ENCODE measurements at places on chromosomes 4 and X.

DNA sequence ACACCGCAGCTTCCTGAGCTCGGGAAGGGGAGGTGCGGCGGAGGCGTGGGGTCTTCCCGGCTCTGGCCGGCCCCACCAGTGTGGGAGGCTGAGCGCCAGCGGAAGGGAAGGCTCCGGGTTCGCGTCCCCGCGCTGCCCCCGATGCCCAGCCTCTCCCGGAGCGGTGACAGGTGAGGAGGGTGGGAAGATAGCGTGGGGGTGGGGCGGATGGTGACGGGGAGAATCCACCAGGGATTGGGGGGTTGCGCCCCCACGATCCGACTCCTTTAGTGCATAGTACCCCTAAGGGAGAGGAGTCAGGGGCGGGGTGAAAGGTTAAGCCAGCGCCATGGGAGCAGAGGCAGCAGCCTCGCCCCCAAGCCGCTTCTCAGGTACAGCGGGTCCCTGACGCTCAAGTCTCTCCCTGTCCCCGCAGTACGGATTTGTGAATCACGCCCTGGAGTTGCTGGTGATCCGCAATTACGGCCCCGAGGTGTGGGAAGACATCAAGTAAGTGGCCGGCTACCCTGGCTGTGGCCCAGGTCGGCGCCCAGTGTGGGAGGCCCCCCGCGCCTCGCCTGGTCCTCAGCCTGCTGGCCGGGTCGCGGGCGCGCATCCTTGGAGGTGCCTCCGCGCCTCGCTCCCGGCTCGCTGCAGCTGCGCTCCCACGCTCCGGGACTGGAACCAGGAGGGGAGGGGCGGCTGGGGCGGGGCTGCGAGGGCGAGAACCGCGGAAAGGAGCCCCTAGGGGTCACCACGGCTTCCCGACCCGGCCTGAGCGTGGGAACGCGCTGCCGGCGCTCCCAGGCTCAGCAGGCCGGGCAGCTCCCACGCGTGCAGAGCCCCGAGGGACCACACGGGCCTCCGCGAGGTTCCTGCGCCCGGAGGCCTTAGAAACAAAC lies 791 bp downstream of the GUCY1B1 start:
- no peak for DNase-seq

DNA sequence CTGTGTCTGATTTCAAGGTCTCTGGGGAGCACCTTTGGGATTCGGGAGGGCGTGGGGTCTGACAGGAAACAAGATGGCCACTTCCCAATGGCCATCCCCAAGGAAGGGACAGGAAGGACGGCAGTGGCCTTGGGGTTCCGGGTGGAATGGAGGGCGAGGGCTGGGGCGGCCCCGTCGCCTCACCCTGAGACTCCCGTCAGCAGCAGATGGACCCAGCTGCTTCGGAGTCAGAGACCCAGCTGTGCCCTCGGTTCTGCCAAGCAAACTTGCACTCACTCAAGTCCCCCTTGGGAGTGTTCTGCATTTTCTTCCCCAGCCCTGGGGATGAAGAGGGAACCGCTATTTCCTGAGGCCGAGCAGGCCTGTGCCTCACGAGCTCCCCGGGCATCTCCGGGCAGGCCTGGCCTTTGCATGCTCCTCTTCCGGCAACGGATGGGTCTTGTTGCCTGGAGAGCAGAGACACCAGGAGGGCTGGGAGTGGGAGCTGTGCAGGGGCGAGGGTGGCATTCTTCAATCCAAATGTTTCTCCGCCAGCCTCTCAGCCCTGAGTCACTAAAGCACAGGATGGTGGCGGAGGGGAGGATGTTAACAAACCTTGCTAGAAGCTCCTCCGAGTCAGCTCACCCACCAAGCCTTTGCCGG lies 6.8 kb upstream of the DUSP9 start:
- DNase-seq, result no peak

DNA sequence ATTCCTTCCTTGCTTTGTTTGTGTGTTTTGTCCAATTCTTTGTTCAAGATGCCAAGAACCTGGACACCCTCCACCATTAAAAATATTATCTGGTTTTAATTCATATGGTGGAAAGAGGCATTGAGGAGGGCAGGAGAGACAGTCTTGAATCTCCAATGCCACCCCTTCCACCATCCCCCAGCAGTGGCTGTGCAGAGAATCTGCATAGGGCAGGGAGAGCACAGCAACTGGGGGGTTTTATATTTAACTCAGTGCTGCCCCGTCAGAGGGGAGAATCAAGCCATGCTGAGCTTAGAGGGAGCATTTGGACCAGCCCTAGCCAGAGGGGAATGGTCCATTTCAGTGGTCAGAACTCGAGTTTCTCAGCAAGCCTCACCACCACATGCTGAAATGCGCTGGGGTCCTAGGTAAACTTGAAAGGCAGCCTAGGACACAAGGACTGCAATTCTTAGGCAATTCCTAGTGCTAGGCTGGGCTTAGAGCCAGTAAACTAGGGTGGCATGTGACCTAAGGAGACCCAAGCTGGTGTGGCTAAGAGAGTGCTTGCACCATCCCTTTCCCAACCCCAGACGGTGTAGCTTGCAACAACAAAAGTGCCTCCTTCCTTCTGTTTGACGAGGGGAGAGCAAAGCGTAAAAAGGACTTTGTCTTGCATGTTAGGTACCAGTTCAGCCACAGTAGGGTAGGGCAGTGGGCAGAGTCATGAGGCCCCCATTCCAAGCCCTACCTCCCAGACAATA lies 34.2 kb downstream of the CCDC158 start:
- no peak for DNase-seq

DNA sequence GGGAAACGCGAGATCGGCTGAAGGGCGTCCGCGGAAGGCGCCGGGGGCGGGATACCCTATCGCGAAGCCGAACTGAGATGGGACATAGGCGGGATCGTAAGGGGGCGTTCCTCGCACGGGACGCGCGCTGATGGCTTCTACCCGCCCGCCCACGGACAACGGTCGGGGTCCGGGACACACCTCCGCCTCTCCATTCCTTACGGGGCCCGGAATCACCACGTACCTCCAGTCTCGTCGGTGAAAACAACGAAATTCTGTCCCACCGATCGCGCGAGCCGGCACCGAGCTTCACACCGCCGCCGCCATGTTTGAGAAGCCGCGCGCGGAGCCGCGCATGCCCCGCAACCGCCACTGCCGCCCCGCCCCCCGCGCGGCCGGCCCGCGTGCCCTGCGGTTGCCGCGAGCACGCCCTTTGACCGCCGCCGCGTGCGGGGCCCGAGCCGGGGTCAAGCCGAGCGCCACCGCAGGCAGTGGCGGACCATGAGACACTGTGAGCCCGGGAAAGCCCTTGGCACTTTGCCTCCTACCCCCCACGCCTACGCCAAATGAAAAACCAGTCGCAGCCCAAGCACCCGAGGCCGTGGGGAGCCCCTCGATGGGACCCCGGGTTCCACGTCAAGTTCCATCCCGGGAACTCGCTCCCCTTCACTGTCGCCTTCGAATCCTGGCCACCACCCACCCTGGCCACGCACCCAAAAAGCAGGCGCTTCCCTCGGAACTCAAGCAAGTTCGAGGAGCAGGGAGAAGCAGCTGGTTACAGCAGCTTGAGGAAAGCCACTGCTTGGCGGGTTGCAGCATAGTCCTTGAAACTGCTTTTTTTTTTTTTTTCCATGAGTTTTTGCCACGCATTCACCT lies at the start of gene SCML2:
Gene SCML2, minus strand, starts transcription at position 320 of the 855 bp plus-strand sequence. CDS start 20,617 bp downstream, outside the sequence.
- DNase-seq, result no peak

GRCh38 chrX:76921176-76921575 lies 493.7 kb downstream of the MAGEE1 start:
- no peak for DNase-seq

- DNase-seq, result no peak
Observed at GRCh38 chrX:131734621-131735020, 190.7 kb downstream of the OR13H1 start.

GRCh38 chr4:154332681-154333421 lies 158.7 kb downstream of the DCHS2 start:
- DNase-seq, result no peak

DNA sequence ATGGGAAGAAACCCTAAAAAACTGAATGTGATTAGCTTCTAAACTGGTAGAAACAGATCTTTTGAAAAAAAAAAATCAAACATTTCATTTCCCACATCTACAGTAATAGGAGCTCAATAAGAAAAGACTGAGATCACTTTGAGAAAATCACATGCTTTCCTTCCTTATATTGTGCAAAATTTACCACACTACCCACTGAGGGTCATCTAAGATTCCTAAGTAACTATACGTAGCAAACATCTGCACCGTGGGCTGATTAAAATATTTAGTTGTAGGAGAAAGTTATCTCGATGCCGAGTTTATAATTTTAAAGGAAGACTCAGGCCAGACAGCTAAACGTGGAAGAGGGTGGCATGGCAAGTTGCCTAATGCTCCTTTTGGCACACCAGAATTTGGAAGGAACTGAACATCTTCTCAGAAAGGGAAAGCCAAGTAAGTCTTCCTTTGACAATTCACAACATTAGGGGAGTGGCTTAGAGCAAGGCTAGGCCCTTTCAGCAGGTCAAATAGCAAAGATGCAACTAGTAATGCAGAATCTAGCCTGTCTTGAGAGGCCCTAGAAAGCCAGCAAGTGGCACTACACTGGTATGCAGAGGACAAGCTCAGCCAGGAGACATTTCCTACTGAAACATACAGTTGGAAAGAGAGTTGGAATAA lies 128.0 kb downstream of the TMA16 start:
- DNase-seq, result no peak

DNA sequence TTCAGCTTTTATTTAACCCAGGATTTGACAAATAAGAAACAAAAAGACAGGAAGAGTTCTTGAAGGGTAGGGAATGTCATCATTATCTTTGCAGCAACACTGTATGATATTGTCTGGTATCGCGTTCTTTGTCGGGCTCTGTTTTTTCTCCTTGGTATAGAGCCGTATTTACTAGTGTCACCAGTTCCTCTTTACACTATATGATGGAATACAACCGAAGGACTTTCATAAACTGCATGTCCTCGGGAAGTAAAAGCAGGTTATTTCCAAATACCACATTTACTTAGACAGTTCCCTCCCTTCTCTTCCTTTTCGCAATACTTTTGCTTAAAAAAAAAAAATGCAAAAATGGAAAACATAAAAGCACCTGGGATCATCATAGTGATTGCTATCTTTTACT lies 96.6 kb upstream of the IL13RA1 start:
- no peak for DNase-seq

DNA sequence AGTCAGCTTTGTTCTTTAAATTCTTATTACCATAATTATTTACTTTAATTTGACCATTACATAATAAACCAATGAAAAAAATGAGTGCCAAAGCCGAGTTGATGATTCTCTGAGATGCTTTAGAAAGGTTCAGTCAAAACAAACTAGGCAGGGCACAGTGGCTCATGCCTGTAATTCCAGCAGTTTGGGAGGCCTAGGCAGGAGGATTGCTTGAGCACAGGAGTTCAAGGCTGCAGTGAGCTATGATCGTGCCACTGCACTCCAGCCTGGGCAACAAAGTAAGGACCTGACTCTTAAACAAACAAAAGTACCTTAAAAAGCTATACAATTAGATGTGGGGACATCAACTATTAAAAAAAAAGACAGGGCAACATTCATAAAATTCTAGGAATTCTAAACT lies 75.0 kb downstream of the AFAP1 start:
- no peak for DNase-seq

DNA sequence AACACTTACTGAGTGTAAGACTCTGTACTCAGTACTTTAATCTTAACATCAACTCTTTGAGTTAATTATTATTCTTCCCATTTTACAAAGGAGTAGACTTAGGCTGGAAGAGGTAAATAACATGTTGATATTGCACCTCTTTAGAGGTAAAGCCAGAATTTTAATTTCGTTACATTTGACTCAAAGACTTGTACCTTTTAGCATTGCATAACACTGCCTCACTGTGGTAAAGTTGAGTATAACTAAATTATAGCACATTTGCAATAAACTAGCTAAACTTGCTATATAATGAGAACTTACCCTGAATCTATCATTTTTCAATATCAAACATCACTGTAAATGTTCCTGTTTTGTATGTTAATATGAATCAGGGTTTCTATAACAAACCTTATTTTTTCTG lies 218.5 kb downstream of the PRR32 start:
- no peak for DNase-seq

DNA sequence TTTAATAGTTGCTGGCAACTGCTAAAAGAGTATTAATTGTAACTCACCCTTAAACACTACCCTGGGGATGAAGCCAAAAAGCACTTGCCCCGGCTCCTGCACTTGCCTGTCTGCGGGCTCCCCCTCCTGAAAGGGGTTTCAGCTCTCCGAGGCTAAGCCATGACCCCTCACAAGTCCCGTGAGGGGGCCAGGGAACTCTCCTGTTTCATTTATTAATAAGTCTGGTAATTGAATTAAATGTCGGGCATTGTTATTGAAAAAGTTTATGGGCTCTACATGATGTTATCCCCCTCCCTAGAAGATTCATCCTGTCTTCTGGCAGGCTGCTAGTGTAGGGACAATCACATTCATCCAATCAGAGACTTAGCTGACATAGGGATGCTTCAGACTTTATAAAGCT lies 23.3 kb downstream of the GSPT2 start:
- DNase-seq, result no peak

DNA sequence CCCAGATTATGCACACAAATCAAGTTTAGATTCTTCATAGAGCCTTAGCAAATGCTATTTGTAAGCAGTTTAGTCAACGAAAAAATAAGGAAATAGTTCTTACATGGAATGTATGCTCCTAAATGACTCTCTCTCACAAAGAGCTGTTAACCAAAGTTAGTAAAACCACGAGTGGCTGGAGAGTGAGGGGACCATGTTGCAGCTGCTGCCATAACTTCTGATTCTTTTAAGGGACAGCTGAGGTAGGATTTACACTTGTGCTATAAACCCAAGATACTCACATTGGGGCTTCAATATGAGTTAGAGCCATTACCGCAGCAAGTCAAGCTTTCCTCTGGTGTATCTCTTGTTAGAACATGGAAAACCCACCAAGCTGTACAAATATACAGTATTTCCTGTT lies 2.7 kb downstream of the DOCK11 start:
- DNase-seq, result no peak

DNA sequence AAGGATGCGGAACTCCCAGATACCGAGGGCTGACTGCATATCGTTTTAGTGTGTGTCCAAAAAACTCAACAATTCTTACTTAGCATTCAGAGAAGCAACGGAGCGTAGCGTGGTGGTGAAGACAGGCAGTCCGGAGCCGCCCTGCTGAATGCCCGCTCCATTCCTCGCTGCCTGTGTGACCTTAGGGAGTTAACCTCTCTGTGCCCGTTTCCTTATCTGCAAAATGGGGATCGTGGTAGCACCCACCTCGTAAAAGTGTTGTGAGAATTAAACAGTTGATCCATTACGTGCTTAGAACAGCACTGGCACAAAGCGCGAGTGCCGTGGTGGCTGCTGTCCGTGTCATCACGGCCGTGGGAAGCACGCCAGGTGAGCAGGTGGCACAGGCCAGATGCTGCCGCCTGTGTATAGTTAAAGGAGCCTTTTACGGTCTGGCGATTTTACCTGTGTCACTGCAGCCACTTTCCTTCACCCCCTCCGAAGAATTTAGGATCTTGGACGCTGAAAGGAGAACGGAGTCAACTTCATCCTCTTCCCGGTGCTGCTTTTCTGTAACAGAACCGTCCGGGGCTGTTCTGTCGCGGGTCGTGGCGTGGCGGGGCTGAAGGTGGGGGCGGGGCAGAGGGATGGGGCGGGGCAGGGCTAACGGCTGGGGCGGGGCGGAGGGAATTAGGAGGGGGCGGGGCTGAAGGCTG lies 885 bp downstream of the CCDC110 start:
- peak; percentile 62 for DNase-seq

GRCh38 chr4:183408796-183409195 lies 35.6 kb upstream of the CDKN2AIP start:
- DNase-seq, result no peak

Data from LNCaP clone FGC (cell line).